ENCODE measurements at places on chromosomes 4 and X.

DNA sequence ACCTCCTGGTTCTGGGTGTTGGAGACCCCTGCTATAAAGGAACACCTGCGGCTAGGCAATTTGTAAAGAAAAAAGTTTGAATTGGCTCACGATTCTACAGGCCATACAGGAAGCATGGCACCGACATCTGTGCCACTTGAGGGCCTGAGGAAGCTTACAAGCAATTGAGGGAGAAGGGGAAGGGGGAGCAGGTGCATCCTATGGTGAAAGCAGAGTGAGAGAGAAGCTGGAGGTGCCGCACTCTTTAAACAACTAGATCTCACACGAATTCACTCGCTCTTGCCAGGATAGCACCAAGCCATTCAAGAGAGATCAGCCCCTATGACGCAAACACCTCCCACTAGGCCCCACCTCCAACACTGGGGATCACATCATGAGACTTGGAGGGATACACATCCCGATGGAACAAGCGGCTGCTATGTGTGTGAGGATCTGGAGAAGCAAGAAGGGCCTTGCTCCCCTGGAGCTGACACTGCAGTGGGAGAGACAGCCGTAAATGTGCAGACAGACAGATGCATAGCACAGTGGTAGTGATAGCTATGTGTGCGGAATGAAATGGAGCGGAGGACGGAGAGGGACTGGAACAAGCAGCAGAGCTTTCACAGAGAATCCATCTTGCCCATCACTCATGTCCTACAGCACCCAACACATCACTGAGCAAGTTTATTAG lies 60.7 kb upstream of the HELT start:
- DNase-seq: no peak

- DNase-seq: no peak
Observed at GRCh38 chr4:56972809-56973208, 4.6 kb downstream of the NOA1 start.

DNA sequence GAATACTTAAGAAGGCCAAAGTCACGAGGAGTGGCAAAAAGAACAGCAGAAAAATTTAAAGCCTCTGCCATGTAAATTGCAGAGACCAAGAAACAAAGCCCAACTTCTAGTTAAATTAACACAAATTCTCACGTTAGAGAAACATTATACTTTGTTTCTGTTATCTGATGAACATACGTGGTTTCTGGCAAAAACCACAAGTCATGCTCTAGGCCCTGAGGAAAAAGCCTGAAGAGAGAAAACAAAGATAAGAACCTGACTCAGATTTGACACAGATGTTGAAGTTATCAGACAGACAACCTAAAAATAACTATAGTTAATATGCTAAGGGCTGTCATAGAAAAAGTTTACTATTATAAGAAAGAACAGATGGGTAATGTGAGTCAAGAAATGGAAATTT lies 149.1 kb upstream of the PCDH10 start:
- no peak for DNase-seq

- no peak for DNase-seq
Observed at GRCh38 chr4:99564921-99565320, 1.1 kb upstream of the TRMT10A start.

GRCh38 chr4:160091631-160092030 lies 988.8 kb downstream of the RAPGEF2 start:
- DNase-seq: no peak

- no peak for DNase-seq
Observed at GRCh38 chr4:176013476-176014247, 52.0 kb upstream of the WDR17 start.

DNA sequence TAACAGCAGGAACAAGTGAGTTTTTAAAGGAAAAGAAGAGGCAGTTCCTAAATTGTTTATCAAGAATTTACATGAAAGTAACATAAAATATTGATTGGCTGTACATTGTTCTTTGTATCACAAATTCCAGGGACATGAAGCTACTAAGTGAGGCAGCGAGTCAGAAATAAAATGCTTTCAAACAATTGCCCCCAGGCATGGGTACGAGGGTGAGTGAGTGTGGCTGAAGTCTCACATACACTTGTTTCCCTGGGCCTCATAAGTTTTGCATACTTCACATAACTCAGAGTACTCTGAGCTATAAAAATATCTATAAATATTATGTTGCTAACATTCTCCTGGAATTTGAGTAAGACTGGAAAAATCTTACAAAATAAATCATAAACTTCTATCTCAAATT lies 511.6 kb upstream of the PRKX start:
- no peak for DNase-seq

GRCh38 chr4:52298444-52298843 lies 247.3 kb downstream of the SPATA18 start:
- no peak for DNase-seq

GRCh38 chr4:165505958-165506837 lies 127.4 kb downstream of the CPE start:
- DNase-seq: peak; percentile 79

- DNase-seq: peak; percentile 0
Observed at GRCh38 chrX:23633834-23634580, 33.3 kb upstream of the PRDX4 start.
